Posterior cingulate gyrus (tissue), 11 donors: ENCODE measurements at places on chromosomes 3 and 15.

DNA sequence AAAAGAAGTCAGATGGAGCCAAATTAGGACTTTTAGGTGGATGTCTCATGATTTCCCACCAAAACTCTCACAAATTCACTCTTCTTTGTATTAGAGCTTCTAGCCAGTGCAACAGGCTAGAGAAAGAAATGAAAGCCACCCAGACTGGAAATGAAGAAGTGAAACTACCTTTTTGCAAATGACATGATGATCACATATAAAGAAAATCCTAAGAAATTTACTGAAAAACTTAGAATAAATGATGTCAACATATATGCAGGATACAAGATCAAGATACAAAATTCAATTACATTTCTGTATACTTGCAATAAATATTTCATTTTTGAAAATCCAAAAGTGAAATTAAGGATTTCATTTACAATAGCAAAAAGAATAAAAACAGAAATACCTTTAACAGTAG is 110.8 kb downstream of the LRIG1 start:
- no peak for DNase-seq

GRCh38 chr15:60912984-60913697 is 316.0 kb downstream of the RORA start:
- DNase-seq = no peak

DNA sequence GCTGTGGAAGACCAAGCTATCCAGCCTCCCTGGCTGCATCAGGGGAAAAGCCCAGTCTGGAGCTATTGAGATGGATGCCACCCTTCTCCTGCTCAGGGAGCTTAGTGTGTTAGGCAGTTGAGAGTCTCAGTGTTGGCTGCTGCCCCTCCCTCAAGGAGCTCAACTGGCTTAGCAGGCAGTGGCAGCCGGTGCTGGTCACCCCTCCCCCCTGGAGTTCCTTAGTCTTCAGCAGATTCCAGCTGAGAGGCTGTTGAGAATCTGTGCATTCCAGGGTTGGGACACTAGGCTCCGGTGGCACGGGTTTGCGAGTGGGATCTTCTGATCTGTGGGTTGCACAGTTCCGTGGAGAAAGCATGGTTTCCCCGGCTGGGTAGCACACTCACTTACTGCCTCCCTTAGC is 883.8 kb downstream of the NSUN3 start:
- DNase-seq = no peak

GRCh38 chr3:50671331-50671730 is 3.4 kb upstream of the DOCK3 start:
- no peak for DNase-seq

GRCh38 chr3:88058306-88058580 is 562 bp downstream of the CGGBP1 start:
- DNase-seq = no peak

DNA sequence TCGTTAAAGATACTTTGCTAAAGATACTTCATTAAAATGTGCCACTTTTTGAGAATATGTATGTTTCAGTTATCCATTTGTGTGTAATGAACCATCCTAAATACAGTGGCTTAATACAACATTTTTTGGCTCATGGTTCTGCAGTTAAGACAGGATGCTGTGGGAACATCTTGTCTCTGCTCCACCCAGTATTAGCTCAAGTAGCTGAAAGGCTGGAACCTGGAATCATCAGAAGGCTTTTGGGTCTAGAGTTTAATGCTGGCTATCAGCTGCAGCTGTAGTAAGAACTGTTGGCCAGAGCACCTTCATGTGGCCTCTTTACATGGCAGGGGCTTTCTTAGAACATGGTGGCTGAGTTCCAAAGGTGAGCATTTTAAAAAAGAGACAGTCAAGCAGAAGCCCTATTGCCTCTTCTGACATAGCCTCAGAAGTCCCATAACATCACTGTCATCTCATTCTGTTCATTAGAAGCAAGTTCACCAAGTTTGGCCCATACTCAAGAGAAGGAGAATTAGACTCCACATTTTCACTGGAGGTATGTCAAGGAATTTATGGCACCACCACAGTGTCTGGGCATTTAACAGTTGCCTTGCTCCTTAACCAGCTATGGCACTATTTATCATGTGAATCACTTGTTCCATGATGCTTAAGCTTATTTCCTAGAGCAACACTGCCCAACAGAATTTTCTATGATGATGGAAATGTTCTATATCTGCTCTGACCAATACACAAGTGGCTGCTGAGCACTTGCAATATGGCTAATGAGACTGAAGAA is 70.4 kb upstream of the PDZRN3 start:
- no peak for DNase-seq

DNA sequence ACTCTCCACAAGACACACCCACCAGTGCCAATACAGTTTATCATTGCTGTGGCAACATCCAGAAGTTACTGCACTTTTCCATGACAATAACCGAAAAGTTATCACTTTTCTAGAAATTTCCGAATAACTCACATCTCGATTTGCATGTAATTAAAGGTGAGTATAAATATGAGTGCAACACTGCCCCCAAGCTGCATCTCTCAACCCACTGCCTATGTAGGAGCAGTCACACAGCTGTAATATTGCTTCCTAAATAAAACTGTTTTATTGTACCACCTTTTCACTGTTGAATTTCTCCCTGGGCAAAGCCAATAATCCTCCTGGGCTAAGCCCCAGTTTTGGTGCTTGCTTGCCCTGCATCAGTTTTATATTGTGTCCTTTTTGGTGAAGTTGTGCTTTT is 601.0 kb upstream of the EPHA6 start:
- DNase-seq = no peak

GRCh38 chr3:72145506-72146380 is 360.8 kb upstream of the PROK2 start:
- peak; percentile 19 for DNase-seq

DNA sequence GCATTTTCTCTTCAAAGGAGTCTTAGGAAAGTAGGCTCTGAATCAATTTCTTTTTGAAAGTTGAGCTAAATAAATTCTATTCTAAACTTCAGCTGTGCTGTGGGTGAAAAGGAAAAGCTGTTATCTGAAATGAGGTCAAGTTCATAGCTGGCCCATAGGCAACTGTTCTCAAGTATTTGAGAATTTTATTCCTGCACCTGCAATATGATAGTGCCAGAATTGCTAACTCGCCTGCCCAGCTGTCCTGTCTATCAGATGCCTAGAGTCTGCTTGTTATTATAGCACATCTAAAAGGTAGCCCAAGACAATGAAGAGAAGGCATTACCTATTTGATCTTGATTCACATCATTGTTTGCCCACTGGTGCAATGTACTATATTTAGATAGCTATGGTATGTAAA is 798.7 kb downstream of the DIPK2A start:
- DNase-seq = no peak

DNA sequence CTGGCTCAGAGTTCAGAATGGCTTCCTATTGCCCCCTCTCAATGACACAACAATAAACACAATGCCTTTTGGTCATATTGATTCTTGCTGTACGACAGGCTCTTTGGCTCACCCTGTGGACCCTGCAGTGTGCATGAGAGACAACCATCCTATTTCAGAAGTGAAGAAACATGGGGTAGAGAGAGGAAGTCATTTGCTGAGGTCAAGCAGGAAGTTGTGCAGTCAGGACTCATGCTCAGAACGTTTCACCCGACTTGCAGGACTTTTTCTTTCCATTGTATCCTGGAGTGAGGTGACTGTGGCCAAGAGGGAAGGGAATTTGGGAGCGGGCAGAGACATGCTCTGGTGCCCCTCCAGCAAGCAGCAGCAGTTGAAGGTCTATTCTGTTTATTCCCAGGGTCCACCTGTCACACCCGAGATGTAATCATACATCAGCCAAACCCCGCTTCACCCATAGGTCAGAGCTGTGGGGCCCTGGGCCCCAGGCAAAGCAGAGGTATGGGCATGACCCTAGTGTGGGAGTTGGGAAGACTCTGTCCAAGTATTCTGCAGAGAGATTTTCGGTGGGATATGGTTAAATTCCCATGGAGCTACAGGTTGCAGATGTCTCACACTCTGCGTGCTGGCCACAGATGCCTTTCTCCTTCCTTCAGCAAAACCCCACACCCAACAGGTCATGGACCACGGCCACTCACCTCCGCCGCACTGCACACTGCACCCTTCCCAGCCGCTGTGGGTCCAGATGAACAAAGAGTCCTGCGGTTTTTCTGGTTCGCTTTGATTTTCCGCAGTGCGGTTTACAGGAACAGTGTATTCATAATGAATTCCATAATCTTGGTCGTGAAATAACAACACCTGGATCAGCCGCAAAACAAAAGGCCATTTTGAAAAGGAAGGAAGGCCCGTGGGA is 290.6 kb downstream of the ADAMTS17 start:
- no peak for DNase-seq

GRCh38 chr3:27540231-27540630 is 56.0 kb upstream of the SLC4A7 start:
- DNase-seq = no peak

- DNase-seq = no peak
These were observed 8.1 kb upstream of the TKT start for GRCh38 chr3:53263907-53264306.

DNA sequence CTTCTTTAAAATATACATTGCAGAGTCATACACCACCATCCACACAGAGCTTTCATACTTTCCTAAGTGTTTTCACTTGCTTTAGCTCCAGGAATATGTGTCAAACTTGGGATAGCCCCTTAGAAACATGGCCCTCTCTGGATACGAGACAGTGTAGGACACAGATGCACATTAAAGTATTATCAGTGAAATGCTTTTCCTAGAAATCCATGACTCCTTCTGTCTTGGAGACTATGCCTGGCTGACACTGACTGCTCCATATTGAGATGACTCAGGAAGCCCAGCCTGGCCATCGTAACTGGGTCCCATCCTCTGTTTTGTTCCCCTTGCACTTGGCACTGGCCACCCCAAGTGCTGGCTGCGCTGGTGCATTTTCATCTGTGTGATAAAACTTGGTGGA is 204.8 kb downstream of the PDZRN3 start:
- DNase-seq = no peak

DNA sequence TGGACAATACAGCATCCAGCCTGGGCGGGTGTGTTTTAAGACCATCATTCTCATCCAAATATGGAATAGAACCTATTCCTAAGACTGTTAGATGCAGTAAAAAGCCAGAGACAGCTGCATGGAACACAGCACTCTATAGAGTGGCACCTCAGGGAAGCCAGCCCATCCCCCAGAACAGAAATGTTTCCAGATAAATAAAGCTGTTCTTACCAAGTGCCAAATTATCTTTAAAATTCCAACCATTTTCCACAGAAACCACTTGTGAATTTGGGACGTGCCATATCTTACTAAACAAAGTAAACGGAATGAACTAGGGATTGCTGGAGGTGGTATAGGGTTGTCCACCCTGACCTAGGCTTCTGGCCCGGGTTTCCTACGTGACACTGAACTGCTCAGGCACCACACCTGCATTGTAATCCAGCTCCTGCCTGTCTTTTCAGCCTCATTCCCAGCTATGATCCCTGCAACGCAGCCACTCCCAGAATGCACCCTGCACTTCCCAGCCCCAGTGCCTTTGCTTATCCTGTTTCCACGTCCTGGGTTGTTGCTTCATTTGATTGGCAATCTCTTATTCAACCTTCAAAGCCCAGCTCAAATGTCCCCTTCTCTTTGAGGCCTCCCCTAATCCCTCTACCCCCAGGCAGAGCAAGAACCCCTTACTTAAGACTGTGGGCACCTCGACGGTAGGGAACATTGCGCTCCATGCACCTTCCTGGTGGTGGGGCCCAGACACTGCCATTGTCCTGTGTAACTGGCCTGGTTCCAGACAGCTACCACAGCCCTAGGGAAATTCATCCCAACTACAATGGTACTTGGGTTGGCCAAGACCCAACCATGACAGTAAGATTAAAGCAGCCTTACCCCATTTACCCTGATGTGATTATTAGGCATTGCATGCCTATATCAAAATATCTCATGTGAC is 100.2 kb downstream of the IQSEC1 start:
- DNase-seq = no peak

DNA sequence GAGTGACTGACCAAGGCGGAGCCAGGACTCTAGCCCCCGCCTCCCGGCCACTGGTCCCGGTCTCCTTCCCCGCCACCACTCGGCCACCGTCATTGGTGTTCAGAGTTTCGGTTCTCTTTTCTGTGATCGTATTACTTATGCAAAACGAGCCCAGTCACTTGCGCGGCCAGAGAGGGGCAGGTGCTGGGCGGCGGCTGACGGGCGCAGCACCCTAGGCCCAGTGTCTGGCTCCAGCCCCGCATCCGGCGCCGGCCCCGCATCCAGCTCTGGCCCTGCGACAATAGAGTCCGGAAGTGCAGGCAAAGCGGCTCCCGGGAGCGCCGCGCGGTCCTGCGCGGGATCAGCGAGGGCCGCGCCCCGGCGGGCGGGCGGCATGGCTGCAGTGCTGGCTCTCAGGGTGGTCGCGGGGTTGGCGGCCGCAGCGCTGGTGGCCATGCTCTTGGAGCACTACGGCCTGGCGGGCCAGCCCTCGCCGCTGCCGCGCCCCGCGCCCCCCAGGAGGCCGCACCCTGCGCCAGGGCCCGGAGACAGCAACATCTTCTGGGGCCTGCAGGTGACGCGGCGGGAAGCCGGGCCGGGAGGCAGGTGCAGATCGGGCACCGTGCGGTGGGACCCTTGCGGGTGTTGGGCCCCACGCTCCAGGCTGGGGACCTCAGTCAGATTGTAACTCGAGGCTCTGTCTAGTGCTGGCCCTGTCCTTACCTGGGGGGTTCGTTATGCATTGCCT is at the start of gene TMEM62:
TMEM62 (plus strand) TSS at position 157 of the 727 bp plus-strand sequence; CDS start at position 374, 217 bp downstream.
- DNase-seq = peak; percentile 71
